ENCODE measurements at places on chromosomes 6 and 20.

DNA sequence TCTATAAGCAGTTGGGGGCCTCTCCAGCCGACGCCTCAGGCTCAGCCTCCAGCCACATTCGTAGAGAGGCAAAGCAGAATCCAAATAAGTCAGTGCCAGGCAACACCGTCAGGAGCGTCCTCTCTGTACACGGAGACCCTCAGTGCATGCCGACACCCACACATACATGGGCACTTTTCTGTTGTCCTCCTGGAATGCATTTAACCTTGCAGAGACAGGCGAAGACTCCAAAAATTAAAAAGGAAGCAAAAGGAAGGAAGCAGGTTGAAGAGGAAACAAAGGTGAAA lies 325.9 kb downstream of the TAF4 start:
- DNase-seq: no peak

DNA sequence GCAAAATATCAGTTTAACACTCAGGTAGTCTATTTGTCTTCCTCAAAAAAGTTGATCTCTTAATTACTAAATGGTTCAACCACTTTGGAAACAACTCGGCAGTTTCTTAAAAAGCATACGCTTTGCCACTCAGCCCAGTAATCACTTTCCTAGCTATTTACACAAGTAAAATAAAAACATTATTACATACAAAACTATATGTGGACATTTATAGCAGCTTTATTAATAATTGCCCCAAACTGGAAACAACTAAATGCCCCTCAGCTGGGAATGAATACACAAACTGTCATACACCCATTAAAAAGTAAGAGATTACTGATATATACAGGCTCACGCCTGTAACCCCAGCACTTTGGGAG lies 7.4 kb downstream of the EEF1A1 start:
- DNase-seq: no peak

DNA sequence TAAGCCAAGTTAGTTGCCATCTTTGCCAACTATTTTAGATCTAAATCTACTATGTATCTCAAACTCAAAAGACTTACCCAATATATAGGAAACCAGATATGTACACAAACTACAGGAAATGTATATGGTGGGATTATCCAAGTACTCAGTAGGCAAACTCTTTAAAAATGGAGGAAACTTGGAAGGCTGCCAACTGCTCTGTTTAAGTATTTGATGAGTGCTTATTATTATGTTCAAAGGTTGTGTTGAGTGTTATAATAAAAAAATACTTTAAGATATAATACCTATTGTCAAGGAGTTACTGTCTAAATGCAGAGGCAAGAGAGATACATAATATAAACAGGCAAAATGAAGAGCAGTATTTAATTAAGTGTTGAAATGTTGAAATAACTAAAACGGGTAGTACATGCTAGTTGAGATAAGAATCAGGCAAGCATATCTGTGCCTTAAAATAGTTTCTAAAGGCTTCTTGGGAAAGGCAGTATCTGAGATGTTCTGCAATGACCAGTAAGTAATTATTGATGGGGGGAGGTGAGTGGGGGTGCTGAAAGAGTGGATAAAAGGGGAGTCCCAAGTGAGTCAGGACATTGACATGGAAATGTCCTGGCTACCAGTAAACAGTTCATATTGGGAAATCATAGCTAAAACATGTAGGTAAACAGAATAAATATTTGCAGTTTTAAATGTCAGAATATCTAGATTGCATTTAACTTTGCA lies 6.5 kb upstream of the DST start:
- no peak for DNase-seq

DNA sequence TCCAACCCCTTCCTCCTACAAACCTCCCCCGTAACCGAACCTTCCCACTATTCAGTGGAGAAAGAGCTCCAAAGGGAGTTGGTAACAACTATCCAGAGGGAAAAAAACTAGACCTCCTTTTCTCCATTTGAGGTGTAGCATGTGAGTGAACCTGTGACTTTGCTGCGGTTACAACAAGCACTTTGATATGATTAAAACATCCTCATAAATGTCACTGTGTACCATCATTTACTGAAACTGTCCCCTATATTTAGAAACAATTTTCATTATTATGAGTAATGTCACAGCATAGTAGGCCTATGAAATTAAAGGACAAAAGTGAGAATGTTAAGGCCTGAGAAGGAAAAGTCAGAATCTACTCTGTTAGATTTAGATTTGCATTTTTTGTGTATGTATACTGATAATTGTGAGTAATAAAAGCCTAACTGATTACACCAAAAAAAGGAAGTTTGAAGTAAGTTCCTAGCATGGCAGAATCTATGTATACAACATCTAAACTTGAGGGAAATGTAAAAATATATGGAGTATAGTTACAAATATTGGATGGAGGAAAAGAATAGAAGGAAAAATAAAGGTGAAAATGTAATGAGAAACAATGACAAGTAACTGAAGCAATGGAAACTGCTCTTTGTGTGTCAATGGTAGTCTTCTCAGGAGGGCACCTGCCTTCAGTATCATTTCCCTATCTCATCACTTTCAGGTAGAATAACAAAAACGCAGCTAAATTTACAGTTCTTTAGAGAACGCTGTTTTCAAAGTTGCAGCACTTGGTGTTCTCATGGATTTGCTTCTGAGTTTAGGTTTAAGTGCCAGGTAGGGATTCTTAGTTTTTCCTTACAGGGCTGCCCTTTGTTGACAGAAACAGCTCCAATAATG lies 145.9 kb downstream of the IMPG1 start:
- no peak for DNase-seq

- no peak for DNase-seq
Measured at GRCh38 chr20:50876063-50876685, 55.1 kb downstream of the ADNP start.
